ENCODE measurements at places on chromosomes 6 and 20.
A peak's percentile ranks its signal among the peaks of the same experiment; 100 is the strongest.

DNA sequence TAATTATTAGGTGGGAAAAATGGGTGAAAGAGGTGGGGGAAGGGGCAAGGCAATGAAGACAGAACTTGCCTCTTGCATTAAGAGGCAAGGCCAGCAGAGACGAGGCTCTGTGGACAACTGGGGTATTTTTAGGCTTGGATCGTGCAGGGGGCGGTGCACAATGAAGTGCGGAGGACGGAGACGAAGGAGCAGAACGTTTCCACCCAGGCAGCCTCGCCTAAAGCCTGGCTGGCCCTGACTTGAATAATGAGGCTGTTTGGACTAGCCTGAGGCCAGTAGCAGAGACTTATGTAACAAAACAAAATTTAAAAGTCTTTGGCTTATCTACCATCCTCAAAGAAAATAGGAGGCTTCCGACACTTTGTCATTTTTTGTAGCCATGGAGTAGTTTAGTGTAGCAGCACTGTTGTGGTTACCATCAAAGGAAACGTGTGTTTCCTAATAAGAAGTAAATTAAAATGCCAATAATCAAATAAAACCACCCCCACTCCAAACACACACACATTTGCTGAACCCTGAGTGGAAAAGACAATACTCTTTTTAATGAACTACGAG, 370.0 kb upstream of the CNR1 start:
- no peak for DNase-seq

- DNase-seq, result no peak
Observed at GRCh38 chr6:155031091-155031490, 36.0 kb downstream of the TIAM2 start.

- no peak for DNase-seq
Observed at GRCh38 chr6:128727500-128727899, 155.4 kb upstream of the LAMA2 start.

GRCh38 chr6:2872423-2873358, 30.4 kb downstream of the SERPINB9 start:
- no peak for DNase-seq

DNA sequence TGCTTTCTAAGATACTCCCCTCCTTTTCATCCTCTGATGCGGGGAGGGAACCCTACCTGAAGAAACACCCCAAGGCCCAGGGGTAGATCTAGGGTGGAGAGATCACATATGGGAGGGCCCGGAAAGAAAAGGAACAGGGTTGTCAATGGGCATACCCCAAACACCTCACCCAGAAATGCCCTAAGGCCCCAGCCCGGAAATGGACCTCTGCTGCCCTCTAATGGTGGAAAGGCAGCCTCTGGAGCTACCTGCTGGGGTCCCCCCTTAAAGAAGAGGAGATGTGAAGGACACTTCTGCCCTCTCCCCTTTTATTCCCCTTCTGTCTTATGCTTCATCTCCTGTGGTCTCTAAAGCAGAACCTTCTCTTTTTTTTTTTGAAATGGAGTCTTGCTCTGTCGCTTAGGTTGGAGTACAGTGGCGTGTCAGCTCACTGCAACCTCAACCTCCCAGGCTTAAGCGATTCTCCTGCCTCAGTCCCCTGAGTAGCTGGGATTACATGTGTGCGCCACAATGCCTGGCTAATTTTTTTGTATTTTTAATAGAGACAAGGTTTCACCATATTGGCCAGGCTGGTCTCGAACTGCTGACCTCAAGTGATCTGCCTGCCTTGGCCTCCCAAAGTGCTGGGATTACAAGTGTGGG, 458 bp upstream of the ARMC12 start:
- DNase-seq, result peak; percentile 80

GRCh38 chr6:141259807-141260206, 872.9 kb upstream of the GJE1 start:
- DNase-seq, result no peak

DNA sequence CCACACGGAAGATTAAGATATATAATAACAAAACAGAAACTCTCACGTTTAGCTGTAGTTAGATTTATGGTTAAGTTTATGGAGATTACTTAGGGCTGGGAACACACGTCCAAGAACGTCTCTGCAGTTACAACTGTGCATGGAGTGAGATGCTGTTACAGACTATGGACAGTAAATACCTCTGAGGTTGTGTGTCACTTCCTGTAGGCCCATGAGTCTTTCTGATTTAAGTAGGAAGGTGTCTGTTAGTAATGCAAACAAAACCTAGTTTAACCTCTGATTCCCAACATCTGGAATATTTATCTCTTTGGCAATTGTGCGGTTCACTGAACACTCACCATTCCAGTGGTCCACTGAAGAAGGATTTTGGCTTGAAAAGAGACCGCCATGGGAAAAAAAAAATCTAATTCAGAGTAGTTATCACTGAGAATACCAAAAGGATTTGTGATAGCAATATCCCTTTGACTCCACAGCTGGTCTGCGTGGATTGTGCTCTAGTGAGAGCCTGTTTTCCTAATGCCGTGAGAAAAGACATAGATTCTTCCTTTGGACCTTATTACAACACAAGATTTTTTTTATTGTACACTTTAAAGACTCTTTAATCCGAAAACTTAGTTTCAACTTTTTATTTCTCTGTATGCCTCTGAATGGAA, 478.2 kb upstream of the CITED2 start:
- no peak for DNase-seq

GRCh38 chr20:40894237-40894630, 134.4 kb upstream of the TOP1 start:
- DNase-seq, result no peak

DNA sequence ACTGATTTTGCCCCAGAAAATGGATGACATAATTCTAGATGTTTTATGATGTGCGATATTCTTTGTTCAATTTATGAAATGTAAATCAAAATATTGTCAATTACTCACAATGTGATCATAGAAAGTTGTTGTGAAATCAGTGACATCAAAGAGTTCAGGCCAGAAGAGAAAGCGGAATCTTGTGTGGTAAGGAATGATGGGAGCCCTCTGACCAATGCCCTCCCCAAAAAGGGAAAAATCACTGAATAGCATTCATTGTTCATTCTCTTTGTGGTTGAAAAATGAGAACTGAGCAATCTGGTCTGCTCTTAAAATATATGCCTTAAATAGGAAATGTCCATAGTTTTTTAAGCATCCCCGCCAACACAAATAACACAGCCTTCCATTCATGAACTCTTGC, 247.1 kb upstream of the GRIK2 start:
- no peak for DNase-seq

GRCh38 chr6:127069659-127070279, 48.7 kb upstream of the RSPO3 start:
- no peak for DNase-seq

DNA sequence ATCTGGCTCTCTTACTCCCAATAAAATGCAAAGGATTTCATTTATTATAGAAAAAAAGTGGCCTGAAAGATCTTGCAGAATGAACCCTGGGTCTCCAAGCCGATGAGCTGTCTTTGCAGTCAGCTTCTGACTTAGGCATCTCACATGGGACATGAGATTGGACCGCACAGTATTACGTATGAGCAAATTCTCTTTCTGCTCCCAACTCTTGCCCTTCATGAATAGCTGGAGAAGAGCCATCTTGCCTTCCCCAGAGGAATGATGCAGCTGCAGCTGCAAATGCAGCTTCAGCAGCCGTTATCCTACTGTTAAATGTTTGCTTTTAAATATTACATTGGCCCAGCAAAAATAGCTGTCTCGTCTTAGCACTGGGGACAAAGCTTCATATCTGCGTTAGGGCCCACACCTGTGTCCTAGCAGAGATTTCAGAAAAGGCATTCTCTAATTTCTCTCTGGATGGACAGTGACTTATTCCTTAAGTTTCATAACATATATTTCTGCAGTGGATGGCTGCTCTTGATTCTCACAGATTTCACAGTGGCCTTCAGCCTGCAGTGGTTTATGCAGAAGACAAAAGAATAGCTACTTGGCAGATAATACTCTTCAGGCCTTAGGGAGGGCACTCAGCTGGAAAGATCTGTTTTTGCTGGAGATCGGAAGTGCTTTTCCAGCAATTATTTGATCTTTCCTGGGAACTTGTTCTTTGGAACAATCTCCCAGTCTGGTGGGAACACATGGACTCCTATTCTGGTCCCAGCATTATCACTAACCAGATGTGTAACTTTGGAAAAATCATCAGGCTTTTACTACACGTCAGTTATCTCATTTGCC, 129.2 kb downstream of the FYN start:
- DNase-seq, result no peak

DNA sequence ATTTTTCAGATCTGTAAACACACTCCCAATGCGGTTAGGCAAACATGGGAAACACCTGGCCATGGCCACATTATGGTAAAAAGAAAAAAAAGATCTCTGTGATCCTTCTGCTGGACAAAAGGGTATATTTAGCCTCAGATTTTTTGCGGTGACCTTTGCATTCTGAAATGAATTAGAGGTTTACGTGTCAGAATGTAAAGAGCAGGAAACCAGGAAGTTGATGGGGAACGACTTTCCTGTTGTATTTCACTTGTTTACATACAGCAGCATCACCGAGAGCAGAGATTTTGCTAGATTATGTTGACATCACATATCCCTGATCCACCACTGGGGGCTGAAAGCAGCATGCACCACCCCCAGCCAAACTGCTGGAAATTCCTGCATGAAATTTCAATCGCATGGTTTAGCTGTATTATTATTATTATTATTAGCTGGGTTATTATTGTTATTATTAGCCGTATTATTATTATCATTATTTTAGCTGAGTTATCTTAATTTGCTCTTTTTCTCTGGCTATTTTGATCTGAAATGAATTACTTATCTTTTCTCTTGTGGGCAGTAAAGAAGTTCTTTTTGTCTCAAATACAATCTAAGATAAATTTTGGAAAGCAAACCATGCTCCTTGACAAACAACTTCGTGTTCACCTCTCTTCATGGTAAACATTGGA, 189.4 kb downstream of the ZFP64 start:
- DNase-seq, result no peak

- no peak for DNase-seq
Observed at GRCh38 chr6:15421945-15422733, 176.3 kb downstream of the JARID2 start.

- no peak for DNase-seq
Observed at GRCh38 chr6:75279418-75279817, 5.2 kb downstream of the TMEM30A start.

GRCh38 chr6:113094779-113095178, 747.6 kb downstream of the RFPL4B start:
- DNase-seq, result no peak

- DNase-seq, result no peak
Observed at GRCh38 chr20:15158533-15158932, 821.1 kb upstream of the FLRT3 start.

GRCh38 chr20:46205349-46205748, 87.2 kb downstream of the CD40 start:
- no peak for DNase-seq

DNA sequence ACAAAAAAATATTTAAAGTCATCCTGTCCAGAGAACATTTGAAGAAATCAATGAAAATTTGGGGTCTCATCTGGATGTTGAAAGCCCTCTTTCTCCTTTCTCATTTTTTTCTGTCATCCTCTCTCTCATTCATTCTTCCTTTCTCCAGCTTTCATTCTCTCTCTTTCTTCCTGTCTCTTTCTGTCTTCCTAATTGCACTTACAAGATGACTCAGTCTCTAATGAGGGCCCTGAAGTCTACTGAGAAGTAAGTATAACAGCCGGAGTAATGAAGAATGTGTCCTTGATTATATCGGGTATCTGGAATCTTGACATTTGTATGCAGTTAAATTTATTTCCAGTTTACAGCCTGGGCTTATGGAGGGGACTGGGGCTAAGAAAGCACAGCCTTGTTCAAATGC, 232.2 kb upstream of the SULF2 start:
- no peak for DNase-seq

GRCh38 chr6:45609141-45609638, 231.5 kb upstream of the SUPT3H start:
- no peak for DNase-seq

DNA sequence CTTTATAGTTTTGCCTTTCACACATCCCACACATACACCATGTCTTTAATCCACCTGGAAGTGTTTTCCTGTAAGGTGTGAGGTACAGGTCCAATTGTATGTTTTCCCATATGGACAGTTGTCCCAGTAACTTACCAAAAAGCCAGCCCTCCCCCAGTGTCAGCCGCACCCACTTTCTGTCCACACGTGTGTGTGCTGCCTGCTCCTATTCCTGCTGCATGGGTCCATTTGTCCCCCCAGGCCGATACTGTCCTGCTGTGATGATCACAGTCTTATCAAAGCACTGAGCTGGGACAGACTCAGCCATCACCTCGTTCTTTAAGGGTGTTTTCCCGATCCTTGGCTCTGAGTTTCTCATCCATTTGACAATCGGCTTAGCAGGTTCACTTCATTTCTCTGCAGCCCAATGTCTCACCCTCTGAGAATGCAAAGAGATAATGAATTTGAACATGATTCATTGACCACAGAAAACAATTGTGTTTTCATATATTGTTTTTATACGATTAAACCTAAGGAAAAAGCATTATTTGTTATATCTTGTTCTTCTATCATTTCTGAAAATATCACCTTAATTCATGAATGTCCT, 9.6 kb downstream of the VSX1 start:
- DNase-seq, result no peak

- DNase-seq, result no peak
Observed at GRCh38 chr20:51491393-51491792, 51.1 kb downstream of the NFATC2 start.

DNA sequence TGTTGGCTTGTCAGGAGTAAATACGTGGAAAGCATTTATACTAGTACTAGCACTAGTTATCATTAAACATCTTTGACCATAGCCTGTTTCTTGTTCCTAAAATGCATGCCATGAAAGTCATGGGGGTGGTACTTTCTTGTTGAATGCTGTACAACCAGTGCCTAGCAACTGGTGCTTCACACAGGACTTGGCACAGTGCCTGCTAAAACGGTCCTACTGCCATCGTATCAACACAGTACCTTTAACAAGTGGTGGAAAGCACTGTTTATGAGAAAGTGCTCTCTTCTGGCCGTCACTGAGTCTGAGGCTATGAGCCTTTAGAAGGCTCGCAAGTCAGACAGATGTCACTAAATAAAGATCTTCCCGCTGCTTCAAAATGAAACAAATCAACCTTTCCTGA, 21.6 kb downstream of the ZNFX1 start:
- DNase-seq, result no peak

DNA sequence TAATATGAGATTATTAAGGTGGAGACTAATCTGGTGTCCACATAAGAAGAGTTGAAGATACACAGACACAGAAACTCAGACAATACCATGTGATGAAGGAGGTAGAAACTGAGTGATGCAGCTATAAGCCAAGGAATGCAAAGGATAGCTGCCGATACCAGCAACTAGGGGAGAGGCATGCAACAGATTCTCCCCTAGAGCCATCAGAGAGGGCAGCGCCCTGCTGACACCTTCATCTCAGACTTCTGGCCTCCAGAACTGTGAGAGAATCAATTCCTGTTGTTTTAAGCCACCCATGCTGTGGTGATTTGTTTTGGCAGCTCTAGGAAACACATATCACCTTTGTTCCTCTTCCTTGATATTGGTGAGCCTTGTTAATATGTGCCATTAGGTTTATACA, 41.5 kb downstream of the STXBP5 start:
- DNase-seq, result no peak

GRCh38 chr6:166460473-166461437, 78.0 kb upstream of the MPC1 start:
- no peak for DNase-seq

GRCh38 chr20:56988446-56988845, 278.0 kb downstream of the BMP7 start:
- no peak for DNase-seq
